ENCODE measurements at places on chromosomes 1 and 21. TPM values are rescaled to one million over a fixed set of nuclear protein-coding genes. Genes with fewer than 3 reads are reported as not detected.

The CDCA8 gene
- polyA plus RNA-seq = 7.1 TPM

The TRIM67 gene
- polyA plus RNA-seq = 0.05 TPM

The ARTN gene
- polyA plus RNA-seq = 1.1 TPM

The CSF3R gene
- 3.8 TPM for polyA plus RNA-seq

The ROR1 gene
- 9.5 TPM for polyA plus RNA-seq

The LCE1C gene
- not detected for polyA plus RNA-seq

The LCE3D gene
- polyA plus RNA-seq = not detected

The LINGO4 gene
- polyA plus RNA-seq = 0.40 TPM

The NCF2 gene
- 5.5 TPM for polyA plus RNA-seq

The RGS4 gene
- 1.2 TPM for polyA plus RNA-seq

The RNF186 gene
- polyA plus RNA-seq = not detected

DNA sequence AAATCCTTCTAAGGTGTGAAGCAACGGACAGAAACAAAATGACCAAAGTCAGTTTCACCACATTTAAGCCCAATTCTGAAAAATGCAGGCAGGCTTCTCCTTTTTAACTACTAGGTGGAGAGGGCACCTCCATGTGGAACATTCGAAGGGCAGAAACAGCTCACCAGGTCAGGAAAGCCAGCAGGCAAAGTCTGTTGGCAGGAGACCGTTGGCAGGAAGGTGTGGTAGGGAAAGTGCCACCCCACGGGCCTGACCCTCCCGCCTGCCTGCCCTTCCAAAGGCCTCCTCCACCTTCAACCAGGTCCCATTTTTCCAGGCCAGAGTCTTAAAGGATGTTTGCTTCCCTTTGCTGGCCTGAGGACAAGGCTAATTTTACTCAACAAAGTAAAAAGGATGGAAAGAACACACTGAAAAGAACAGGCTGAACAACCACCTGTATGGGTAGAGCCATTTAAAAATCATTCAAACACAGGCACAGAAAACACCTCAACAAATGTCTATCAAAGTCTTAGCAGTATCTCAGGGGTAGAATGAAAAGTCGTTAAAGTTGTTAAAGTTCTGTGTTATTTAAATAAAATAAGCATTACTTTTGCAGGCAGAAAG, 26.4 kb downstream of the CAPZB start:
- DNase-seq = no peak

DNA sequence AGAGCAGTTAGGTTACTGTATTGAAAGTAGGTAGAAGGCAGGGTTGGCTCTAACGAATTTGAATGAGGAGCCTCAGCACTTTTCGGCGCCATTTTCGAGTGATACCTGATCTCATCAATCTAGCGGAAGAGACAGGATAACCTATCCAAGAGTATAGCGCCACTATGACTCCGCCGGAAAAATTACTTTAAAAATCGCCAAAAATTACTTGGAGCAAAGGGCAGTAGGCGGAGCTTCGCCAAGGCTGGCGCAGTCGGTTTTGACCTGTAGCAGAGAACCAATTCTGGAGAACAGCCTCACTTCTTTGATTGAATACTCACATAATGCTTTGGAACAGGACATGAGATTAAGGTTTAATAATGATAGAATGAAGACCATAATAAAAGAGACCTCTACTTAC, 25.6 kb downstream of the EFCAB7 start:
- DNase-seq = no peak

- DNase-seq = no peak
Observed at GRCh38 chr1:41650028-41650880, 165.8 kb upstream of the EDN2 start.

DNA sequence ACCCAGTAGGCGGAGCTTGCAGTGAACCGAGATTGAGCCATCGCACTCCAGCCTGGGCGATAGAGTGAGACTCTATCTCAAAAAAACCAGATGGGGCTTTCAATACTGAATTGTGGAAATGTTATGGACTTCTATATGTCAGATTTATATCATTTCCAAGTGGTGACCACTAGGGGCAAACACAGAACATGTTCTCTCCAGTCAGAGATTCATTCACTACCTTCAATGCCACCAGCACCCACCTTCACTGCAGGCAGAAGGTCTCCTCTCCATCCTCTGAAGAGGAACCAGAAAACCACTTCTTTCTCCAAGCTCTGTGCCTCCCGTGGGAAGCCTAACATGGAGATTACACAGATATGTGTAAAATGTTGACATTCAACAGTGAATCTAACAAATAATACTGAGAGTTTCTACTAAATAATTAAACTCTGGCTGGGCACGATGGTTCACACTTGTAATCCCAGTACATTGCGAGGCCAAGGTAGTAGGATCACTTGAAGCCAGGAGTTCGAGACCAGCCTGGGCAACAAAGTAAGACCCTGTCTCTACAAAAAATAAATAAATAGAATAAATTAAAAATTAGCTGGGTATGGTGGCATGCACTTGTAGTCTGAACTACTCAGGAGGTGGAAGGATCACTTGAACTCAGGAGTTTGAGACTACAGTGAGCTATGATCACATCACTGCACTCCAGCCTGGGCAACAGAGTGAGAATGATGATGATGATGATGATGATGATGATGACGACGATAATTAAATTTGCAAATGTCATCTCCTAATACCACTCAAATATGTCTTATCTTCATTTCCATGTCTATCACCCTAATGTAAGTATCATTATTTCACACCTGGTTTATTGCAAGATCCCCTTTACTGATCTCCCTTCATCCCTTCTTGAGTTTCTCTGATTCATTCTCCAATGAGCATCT, 151.1 kb downstream of the ZNF281 start:
- no peak for DNase-seq

- DNase-seq = no peak
Observed at GRCh38 chr1:115814685-115815398, 26.1 kb downstream of the NHLH2 start.

DNA sequence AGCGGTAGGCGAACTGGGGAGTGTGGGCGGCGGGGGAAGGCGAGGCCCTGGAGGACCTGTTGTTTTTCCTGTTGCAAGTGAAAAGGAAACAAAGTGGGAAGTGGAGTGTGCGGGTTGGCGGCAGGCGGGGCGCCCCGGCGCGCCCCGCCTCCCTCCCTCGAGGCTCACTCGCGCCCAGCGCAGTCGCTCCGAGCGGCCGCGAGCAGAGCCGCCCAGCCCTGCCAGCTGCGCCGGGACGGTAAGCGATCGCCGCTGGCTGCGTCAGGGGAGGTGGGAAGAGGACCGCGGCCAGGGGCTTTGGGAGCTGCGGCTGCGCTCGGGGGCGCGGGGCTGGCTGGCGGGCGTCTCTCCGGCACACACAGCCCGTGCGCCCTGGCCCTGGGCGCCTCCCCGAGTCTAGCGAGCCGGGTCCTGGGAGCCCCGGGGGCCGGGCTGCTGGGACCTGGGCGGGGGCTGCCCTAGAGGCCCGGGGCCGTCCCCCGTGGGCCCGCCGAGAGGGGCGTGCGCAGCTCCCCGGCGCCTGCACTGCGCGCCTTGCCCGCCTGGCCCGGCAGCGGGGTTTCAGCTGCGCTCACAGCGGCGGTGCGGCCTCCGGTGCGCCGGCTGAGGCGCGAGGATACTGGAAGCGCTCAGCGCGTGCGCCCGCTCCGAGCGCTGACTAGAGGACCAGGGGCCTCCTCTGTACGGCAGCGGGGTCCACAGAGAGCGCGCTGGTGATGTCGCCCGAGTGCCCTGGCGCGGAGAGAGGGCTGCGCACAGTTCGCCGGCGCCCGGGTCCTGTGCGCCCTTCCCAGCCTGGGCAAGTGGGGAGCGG, at the start of gene PIK3CD:
Gene PIK3CD (plus strand): TSS at position 167 of the 814 bp plus-strand sequence. CDS start 58,725 bp downstream, outside the sequence.
- peak; percentile 23 for DNase-seq

- no peak for DNase-seq
Observed at GRCh38 chr1:200021577-200022238, 5.8 kb upstream of the NR5A2 start.

GRCh38 chr21:19322360-19322759, 918.8 kb upstream of the TMPRSS15 start:
- no peak for DNase-seq

DNA sequence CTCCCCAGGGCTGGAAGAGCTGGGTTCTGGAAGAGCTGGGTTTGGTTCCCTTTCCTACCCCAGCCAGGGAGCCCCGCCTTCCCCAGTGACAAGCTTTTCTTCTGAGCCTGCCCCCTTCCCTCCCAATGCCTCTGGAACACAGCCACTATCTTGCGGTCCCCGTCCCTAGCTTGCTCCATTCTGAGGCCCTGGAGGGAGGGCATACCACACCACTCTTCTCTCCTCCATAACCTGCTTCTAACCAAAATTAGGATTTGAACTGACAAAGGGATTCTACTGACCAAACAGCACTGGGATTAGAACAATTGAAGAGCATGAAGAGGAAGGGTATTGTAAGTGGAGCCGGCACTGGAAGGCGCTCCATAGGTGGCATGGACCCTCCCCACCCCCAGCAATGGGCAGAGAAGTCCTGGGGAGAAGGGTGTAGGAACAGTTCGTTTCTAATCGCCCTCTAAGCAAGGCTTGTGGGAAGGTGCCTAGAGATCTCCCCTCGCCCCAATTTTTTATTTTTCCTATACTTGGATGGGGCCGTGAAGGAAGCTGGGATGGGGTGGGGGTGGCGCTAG, 690 bp downstream of the C1orf216 start:
- DNase-seq = no peak

- no peak for DNase-seq
Observed at GRCh38 chr1:54968551-54968950, 11.9 kb upstream of the TMEM61 start.

DNA sequence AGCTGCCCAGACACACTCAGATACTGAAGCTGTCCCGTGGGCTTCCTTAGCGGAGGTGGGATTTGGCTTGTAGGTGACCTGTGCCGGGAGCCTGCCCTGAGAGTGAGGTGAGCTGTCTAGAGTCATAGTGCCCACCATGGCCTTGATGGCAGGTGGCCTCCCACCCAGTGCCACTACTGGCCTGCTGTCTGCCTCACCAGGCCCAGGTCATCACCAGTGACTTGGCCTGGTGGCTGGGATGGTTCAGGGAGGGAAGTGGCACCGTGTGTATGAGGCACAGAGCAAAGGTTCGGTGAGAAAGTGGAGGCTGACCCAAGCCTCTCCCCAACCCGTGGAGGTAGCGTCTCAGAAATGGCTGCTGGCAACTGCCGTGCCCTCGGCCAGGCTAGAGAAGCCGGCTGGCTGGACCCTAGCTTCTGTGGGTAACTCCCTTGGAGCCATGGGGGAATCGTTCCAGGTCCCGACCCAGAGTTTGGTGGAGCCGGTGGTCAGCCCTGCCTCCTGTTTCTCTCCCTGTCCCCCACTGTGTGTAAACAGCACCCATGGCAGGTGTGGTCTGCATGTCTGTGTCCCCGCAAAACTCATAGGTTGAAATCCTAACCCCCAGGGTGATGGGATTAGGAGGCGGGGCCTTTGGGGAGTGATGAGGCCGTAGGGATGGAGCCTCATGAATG, 155.4 kb upstream of the C1orf174 start:
- DNase-seq = no peak

- no peak for DNase-seq
Observed at GRCh38 chr1:97925151-97925550, 4.3 kb upstream of the DPYD start.

- DNase-seq = no peak
Observed at GRCh38 chr1:44650159-44650831, 24.0 kb downstream of the TMEM53 start.

DNA sequence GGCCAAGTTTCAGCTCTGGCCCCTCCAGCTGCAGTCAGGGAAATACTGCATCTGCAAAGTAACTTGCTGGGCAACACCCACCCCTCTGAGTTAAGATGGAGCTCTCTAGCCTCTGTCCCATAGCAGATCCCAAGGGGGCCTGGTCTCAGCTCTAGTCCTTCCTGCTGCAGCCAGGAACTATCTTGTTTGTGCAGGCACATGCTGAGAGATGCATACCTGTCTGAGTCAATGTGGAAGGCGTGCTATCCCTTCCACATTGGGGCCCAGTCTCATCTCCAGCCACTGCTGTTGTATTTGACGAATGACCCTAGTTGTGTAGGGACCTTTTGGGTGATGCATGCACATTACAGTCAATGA, 76.4 kb downstream of the CTH start:
- DNase-seq = no peak

DNA sequence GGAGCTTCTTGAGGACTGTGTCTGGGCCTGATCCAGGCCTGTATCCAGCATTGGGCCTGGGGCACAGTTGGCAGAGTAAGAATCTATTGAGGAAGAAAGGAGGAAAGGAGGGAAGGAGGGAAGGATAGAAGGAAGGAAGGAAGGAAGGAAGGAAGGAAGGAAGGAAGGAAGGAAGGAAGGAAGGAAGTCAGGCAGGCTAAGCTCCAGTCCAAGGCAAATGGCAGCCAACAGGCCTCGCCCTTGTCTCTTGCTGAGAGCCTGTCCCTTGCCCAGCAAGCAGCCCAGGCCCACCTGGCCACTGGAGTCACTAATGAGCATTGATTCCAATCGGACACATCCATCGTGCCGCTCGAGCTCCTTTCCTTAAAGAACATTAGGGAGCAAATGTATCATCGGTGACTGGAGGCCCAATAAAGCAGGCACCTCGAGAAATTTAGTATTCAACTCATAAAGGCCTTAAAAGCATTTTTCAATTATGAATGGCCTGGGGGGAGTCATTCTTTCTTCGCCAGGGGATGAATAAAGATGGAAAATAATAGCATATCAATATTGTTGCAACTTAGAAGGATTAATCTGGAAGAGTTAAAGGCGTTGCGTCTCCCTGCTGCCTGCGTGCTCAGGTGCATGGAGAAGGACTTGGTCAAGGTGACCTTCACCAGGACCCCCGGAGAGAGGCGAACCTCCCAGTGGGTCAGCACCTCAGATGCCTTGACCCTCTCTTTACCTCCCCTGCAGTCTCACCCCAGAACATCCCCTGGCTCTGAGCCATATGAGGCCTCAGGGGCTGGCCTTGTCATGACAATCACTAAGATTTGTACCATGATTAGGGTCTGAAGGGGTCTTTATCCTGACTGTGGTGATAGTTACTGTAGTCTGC, 144.5 kb upstream of the RUNX3 start:
- no peak for DNase-seq

DNA sequence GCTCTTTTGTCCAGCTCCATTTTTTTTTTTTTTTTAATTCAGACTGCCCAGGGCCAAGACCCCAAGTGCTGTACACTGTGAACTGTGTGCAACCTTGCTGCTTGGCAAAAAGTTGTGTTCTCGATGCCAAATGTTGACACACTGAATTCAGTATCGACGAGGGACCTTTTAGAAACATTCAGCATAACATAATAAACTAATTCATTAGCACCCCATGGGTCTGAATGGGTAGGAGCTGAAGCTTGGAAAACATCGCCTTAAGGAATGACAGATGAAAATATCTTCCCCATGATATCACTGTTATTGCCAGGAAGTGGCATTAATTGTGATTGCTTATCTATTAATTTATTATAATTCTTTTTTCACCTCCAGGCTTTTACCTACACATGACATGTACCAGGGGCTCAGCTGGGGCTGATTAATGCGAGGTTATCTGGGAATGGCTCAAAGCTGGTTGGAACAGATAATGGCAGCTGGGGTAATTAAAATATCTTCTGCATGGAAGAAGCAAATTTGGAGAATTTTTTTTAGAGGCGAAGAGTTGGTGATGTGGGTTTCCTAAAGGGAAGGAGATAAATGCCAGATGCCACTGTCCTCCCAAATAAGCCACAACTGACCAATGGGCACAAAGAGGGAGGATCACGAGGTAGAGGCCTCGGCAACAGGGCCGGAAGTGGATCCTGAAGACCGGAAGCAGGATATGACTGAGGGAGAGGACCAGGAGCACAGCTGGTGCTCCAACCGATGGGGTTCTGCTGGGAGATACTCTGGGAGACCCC, 169.3 kb downstream of the GRIK3 start:
- DNase-seq = no peak

- DNase-seq = no peak
Observed at GRCh38 chr1:82491301-82492048, 690.7 kb downstream of the ADGRL2 start.
